Cortex of kidney (tissue), 1 donor: ENCODE measurements at places on chromosomes 7 and 10.

GRCh38 chr7:128774921-128775320, 673 bp downstream of the OPN1SW start:
- DNase-seq: no peak

- DNase-seq: no peak
Observed at GRCh38 chr7:65251851-65252620, 121.6 kb upstream of the ZNF92 start.

GRCh38 chr7:105648561-105649401, 67.5 kb upstream of the EFCAB10 start:
- no peak for DNase-seq

GRCh38 chr7:158602905-158603772, 15.5 kb upstream of the PTPRN2 start:
- DNase-seq: no peak

- no peak for DNase-seq
Observed at GRCh38 chr10:50431791-50432190, 180.5 kb upstream of the ASAH2 start.

- no peak for DNase-seq
Observed at GRCh38 chr7:43039346-43039745, 73.1 kb upstream of the HECW1 start.
